ENCODE measurements at places on chromosomes 5 and 9. TPM values are rescaled to one million over a fixed set of nuclear protein-coding genes. Genes with fewer than 3 reads are reported as not detected.

S1PR3 gene
- 77.7 TPM for total RNA-seq

TAF1L gene
- not detected for total RNA-seq

ARL15 gene
- 18.9 TPM for total RNA-seq

SLC46A2 gene
- total RNA-seq = not detected

ADGRV1 gene
- total RNA-seq = 0.18 TPM

ASS1 gene
- total RNA-seq = 329 TPM

ERAP2 gene
- 35.6 TPM for total RNA-seq

CATSPER3 gene
- 0.14 TPM for total RNA-seq

PCDHB8 gene
- total RNA-seq = 0.09 TPM

DCAF12 gene
- 9.3 TPM for total RNA-seq

ZNG1F gene
- total RNA-seq = 3.3 TPM

AGXT2 gene
- not detected for total RNA-seq

MYORG gene
- total RNA-seq = 0.43 TPM

SPATA31D3 gene
- not detected for total RNA-seq

GLRA1 gene
- total RNA-seq = not detected

F2RL2 gene
- 5.4 TPM for total RNA-seq

SPINK4 gene
- total RNA-seq = 0.74 TPM

HMMR gene
- 4.2 TPM for total RNA-seq

SLC36A3 gene
- not detected for total RNA-seq

HAVCR2 gene
- total RNA-seq = 0.09 TPM

MARCHF11 gene
- not detected for total RNA-seq

IL31RA gene
- 0.71 TPM for total RNA-seq

AJM1 gene
- total RNA-seq = 1.4 TPM

DAB2 gene
- total RNA-seq = 161 TPM

RFX3 gene
- 3.1 TPM for total RNA-seq

EGR1 gene
- 0.85 TPM for total RNA-seq

PSAT1 gene
- 42.9 TPM for total RNA-seq

PROP1 gene
- not detected for total RNA-seq

CLPTM1L gene
- total RNA-seq = 249 TPM

PTGDS gene
- total RNA-seq = 2.3 TPM

HMHB1 gene
- not detected for total RNA-seq

TAF11L10 gene
- total RNA-seq = not detected

PCSK1 gene
- total RNA-seq = 1.3 TPM

FSTL4 gene
- total RNA-seq = 0.09 TPM

ADAMTS16 gene
- 0.18 TPM for total RNA-seq

CDKN2B-AS1 gene
- 4.8 TPM for total RNA-seq

CAPSL gene
- total RNA-seq = not detected

IL4 gene
- total RNA-seq = not detected

FOXD4L4 gene
- 0.14 TPM for total RNA-seq

DBH gene
- total RNA-seq = not detected

C9 gene
- total RNA-seq = 0.18 TPM

ITGA1 gene
- total RNA-seq = 40.2 TPM

CSNK1G3 gene
- 60.5 TPM for total RNA-seq

TMC1 gene
- total RNA-seq = 0.43 TPM

Data from smooth muscle cell of bladder (primary cell).